ENCODE measurements at places on chromosomes 12 and 14.

- no peak for DNase-seq
Observed at GRCh38 chr12:54140588-54141388, 48.0 kb downstream of the SMUG1 start.

GRCh38 chr12:88084210-88084609 lies 55.0 kb upstream of the C12orf50 start:
- no peak for DNase-seq

DNA sequence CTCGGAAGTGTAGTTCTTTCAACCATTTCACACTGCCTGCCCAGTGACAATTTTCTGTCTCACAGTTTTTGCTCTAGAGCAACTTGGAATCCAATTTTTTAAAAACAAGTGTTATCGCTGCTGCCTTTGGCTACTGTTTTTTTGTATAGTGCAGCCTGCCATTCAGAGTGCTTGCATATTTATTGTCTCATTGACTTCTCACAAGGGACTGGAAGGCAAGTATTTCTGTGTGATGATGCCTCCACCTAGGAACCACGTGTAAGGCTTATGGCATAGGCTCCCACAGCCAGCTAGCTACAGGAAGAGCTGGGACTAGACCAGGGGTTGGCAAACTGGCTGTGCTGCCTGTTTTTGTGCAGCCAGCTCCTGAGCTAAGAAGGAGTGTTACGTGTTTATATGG lies 903 bp downstream of the PARPBP start:
- DNase-seq, result no peak

GRCh38 chr12:109670731-109671130 lies 42.9 kb upstream of the FAM222A start:
- no peak for DNase-seq

DNA sequence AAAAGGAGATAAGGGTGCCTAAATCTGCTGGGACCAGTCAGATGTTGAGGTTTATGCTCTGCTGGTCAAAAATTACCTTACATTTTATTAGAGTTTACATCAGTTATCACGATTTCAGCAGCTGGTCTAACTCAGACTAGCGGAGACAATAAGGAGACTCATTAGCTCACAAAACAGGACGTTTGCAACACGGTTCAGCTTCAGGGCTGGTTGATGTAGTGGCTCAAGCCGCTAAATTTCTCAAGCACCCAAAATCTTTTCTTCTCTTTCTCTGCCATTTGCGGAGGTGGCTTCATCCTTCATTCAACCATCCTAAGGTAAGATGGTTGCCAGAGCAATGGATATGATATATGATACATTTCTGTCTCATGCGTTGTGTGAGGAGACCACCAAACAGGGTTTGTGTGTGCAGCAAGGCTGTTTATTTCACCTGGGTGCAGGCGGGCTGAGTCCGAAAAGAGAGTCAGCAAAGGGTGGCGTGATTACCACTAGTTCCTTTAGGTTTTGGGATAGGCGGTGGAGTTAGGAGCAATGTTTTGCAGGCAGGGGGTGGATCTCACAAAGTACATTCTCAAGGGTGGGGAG lies 30.3 kb upstream of the CLIP1 start:
- no peak for DNase-seq

DNA sequence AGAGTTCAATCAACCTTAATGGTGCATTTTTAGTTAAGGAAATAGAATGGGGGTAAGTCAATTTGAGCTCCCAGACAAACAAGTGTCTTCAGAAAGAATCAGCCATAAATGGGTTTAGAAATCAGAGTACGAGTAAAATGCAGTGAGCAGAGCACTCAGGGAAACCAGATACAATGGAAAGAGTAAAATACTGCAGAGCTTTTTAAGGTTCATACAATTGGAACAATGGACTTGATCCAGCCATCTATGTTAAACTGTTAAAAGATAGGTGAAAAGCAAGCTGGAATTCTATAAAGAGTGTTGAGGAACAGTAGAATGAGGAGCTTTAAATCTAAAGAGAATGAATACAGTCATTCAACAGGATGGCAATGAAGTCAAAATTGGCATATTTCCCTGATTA lies 23.8 kb upstream of the PCNX4 start:
- DNase-seq, result no peak

- no peak for DNase-seq
Observed at GRCh38 chr12:51077930-51078329, 5.5 kb downstream of the CSRNP2 start.

GRCh38 chr12:7961395-7962178 lies 25.6 kb upstream of the SLC2A3 start:
- no peak for DNase-seq

- no peak for DNase-seq
Observed at GRCh38 chr12:34393086-34393820, 371.0 kb downstream of the ALG10 start.

DNA sequence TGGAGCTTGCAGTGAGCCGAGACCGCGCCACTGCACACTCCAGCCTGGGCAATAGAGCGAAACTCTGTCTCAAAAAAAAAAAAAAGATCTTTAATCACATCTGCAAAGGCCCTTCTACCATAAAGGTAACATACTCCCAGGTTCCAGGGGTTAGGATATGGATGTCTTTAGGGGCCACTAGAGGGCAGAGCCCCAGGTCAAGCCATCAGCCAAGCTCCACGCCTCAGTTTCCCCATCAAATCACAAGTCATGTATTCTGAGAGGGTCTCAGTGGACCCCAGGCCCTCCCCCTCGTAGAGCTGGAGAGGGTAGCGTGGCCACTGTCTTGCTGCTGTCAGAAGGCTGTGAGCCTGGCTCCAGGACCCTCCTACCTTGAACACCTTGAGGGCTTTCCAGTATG lies 18.8 kb downstream of the SLC8B1 start:
- no peak for DNase-seq

GRCh38 chr14:73233564-73233963 lies 3.7 kb upstream of the PAPLN start:
- no peak for DNase-seq

GRCh38 chr14:20198991-20199390 lies 8.3 kb downstream of the OR11G2 start:
- DNase-seq, result no peak

DNA sequence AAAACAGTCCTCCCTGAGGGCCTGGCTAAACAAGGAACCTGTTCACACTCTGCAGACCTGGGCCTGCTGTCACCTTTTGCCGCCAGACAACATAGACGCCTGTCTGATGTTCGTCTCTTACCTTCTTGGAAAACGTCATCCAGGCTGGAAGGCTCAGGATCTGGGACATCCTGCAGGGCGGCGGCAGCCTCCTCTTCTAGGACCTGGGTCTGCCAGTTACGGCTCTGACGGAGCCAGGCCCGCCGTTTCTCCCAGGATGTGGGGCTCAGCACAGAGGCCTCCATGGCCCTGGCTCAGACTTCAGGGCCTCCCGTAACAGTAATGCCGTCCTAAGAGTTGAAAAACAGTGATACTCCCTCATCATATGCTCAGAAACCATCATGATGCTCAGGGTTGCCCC lies 10.3 kb downstream of the TESPA1 start:
- no peak for DNase-seq

DNA sequence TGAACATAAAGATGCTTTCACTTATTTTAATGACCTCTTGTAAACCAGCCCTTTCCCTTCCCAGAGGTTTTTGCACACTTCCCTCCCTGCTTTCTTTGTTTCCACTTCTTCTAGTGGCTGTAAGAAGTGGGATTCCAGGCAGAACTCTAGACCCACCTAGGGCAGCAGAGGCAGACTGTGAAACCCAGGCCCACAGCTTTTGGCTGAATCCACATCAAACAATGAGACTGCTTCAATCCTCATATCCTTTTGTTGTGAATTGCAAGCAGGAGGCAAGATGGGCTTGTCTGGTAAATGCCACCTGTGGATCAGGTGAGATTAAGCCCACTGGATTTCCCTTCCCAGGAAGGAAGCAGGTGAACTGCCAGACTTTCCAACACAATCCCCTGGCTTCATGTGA lies 12.8 kb downstream of the CCDC177 start:
- no peak for DNase-seq

DNA sequence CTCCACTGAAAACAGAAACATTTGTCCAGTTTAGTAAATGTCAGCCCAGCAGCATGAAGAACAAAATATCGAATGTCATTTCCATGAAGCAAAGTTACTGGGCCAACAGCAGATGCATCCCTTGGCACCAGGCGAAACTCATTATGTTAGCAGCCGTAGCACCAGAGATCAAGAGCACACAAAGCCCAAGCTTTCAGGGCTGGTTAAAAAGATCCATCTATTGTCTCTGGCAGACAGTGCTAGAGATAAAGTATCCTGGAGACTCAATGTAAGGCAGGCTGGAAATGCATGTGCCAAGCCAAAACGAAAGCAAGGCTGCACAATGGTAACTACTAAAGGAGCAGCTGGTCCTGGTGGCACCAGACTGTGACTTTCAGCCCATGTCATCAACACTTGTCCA lies 120.3 kb upstream of the PLEKHG7 start:
- no peak for DNase-seq

- DNase-seq, result peak; percentile 77
Observed at GRCh38 chr12:1529862-1530591, 64.4 kb downstream of the FBXL14 start.

- DNase-seq, result no peak
Observed at GRCh38 chr12:80702889-80703805, 4.3 kb upstream of the MYF6 start.

GRCh38 chr12:52300796-52301691 lies 9.7 kb upstream of the KRT81 start:
- DNase-seq, result no peak

- DNase-seq, result no peak
Observed at GRCh38 chr12:92953747-92954146, 24.7 kb upstream of the EEA1 start.

DNA sequence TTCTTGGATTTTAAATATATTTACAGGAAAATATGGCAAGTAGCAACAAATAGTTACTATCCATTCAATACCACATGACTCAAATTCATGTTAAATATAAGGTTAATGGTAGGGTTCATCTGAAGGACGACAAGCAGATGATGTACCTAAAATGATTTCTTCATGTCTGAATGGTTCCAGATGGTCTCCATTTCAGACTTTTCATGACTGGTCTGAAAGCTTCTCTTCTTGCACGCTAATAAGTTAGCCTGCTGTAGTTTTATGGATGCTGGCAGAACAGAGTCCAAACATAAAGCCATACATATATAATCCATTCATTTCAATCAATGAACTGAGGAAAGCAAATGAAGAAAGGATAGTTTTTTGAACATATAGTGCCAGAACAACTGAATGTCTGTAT lies 257.0 kb upstream of the MGAT4C start:
- no peak for DNase-seq

DNA sequence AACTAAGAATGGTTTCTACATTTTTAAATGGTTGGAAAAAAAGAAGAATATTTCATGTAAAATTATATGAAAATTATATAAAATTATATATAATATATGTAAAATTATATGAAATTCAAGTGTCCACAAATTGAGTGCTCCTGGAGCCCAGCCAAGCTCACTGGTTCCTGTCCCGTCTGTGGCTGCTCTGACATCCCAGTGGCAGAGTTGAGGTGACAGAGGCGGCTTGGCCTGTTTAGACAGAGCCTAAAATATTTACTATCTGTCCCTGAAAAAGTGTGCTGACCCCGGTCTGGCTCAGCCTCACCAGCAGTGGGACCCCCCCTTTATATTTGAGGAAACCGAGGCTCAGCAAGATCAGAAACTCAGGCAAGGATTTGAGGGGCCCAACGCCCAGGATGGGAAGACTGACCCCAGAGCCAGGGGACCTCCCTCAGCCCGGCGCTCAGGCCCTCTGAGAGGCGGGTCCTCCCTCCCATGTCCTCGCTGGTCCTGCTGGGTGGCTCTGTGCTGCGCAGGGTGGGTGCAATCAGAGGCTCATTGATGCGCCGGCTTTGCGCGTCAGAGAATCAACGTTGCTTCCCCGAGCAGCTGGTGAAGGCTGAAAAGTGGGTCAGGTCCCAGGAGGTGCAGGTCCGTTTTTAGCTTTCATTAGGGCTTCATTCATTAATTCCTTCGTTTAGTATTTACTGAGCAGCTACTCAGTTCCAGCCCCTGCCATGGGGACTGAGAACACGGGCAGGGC lies 21.5 kb upstream of the BEGAIN start:
- no peak for DNase-seq

DNA sequence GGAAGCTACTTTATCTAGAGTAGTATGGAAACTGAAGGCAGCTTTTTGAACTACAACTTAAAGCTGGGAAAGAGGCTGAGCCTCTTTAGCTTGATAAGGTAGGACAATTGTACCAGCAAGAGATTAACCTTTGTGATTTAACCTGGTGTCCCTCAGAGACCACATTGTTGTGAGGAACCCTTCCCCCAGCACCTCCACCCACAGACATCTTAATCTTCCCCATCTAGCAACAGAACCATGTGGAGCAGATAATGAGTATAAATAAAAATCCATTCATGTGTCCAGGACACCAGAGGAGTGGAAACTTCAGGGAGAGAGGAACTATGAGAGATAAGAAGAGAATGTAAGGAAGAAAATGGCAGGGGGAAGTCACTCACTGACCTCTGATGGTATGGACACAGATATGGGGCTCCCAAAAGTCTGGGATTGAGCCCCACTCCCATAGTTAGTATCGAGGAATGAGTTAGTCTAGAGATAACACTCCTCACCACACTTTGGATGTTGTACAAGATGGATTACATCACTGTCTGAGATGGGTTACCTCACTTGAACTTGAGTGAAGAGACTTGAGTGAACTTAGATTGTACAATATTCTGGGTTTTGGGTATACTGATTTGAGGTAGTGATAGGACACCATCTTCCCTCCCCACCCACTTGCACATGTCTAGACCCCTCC lies 33.9 kb upstream of the SLC38A2 start:
- DNase-seq, result no peak

DNA sequence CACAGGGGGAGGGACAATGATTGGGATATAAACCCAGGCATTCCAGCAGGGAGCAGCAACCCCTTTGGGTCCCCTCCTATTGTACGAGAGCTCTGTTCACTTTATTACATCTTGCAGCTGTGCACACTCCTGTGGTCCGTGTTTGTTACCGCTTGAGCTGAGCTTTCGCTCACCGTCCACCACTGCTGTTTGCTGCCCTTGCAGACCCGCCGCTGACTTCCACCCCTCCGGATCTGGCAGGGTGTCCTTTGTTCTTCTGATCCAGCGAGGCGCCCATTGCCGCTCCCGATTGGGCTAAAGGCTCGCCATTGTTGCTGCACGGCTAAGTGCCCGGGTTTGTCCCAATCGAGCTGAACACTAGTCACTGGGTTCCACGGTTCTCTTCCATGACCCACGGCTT lies 64.1 kb downstream of the E2F7 start:
- DNase-seq, result no peak

DNA sequence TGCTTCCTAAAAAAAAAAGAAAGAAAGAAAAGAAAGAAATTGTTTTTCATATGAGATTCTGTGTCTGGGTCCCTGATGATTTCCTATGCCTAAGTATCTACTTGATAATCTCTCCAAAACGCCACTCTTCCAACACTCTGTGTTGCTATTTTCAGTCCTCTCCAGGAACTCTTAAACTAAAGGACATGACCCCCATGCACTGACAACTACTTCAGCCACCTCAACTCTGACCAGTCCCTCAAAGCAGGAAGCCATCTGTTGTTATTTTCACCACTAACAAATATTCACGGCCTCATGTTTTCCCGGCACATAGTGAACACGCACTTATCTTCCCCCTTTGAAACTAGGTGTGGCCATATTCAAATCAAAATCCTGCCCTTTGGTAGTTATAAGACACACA lies 259.3 kb downstream of the PPFIA2 start:
- no peak for DNase-seq

- DNase-seq, result no peak
Observed at GRCh38 chr12:51951843-51952722, 584 bp downstream of the ACVR1B start.

GRCh38 chr12:69755302-69755701 lies 16.6 kb downstream of the RAB3IP start:
- DNase-seq, result no peak

- no peak for DNase-seq
Observed at GRCh38 chr14:35964697-35965286, 138.7 kb downstream of the BRMS1L start.

Measured in 8988T (cell line).